ENCODE measurements at places on chromosomes 3 and 15.

DNA sequence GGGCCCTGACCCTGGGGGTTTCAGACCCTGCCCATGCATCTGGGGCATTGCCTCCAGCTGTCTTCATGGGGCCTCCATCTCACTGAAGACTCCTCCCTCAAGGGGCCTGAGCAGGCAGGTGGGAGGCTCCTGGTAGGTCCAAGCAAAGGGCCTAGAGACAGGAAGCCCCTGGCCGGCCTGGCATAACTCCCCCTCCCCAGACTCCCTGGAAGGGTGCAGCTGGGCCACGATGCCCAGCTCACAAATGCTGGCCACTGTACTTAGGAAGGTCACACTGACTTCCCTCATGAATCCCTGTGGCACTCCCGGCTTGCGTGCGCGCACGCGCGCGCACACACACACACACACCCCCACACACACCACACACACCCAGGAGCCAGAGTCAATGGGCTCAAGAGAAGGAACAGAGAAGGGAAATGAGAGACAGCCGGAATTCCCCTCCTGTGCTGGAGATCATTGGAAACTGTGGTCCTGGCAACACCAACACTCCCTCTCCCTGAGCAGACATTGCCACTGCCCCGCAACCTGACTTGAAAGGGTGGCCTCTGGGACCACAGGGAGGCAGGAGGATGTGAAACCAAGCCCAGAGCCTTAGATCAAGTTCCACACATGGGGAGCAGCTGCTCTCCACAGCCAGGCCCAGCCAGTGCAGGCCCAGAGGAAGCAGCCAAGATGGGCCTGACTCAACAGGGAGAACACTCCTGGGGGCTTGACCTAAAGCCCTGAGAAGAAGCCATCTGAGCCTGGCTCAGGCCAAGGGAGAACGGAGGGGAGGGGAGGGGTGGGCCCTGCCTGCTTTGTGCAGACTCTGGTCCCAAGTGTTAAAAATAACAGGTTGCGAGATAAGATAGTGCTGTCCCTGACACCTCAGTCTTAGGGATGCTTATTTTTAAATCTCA lies 69.7 kb downstream of the SCN5A start:
- DNase-seq, result no peak

- no peak for DNase-seq
These were observed 101.6 kb upstream of the RAD18 start for GRCh38 chr3:9064850-9065249.

DNA sequence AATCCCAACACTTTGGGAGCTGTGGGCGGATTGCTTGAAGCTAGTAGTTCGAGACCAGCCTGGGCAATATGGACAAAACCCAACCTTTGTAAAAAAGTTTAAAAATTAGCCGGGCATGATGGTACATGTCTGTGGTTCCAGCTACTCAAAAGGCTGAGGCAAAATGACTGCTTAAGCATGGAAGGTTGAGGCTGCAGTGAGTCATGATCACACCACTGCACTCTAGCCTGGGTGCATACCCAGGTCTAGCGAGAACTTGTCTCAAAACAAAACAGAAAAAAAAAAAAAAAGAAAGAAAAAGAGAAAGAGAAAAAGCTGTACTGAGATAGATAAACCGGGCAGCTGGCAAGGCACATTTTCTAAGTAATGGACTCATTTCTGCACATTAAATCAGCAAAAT lies 10.6 kb downstream of the ARPP19 start:
- DNase-seq, result no peak

- DNase-seq, result no peak
These were observed 32.3 kb upstream of the SYNPR start for GRCh38 chr3:63245726-63246241.

GRCh38 chr3:79085171-79085570 lies 682.6 kb downstream of the ROBO1 start:
- no peak for DNase-seq

- no peak for DNase-seq
These were observed 126.2 kb upstream of the PFN2 start for GRCh38 chr3:150096700-150097587.

GRCh38 chr3:21484057-21484827 lies 266.8 kb downstream of the ZNF385D start:
- DNase-seq, result peak; percentile 65

DNA sequence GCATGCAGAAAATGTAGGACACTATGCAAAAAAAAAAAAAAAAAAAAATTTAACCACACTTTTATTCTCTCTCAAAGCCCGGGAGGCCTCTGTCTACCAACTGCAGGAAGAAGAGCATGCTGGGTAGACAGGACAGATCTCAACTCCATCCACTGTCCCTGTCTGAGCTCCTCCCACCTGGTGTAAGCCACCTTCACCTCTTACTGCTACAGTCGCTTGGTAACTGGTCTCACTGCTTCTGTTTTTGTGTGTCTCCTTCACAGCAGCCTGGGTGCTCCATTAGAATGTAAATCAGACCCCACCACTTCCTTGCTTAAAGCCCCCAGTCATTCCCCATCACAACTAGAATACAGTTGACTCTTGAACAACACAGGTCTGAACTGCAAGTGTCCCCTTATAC lies 115.1 kb upstream of the PROK2 start:
- no peak for DNase-seq

DNA sequence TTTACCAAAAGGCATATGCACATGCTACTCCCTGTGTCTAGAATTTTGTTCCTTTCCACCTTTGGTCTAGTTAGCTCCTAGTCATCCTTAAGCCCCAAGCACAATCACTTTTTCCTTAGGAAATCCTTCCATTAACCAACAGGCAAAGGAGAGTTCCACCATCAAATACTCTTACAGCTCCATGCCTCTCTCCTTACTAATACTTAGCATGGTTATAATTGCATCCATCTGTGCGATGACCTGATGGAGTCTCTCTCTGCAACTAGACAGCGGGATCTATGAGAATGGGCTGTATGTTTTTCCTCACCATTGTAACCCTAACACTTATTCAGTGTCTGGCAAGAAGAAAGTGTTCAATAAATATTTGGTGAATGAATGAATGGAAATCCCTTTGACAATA lies 69.3 kb upstream of the SMAD3 start:
- no peak for DNase-seq

DNA sequence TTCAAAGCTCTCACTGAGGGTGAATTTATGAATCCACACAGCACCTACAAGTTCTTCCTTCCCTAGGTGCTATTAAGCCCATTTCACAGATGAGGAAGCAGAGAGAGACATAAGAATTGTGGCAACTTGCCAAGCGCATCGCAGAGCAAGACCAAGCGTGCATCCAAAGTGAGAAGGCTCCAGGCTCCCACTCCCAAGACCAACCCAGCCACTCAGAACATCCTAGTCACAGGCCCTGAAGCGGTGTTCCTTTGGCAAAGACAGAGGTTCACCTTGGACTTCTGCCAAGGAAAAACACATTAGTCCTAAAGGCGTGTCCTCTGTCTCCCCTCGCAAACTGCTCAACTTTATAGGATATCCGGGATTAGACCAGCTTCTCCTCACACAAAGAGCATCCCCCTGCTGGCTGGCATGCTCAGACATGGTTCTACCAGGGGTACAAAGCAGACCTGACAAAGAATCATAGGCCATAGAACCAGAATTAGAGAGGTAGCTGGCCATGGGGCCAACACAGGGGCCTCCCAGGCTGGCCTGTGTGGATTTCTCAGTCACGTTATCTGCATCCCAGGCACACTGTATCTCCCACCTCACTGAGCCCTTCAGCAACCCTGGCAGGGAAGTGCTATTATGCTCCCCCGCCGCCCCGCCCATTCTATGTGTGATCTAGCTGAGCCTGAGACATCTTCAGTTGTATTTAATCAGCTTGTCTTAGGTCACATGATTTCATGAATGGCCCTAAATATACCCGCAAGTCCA lies 160.2 kb downstream of the FOXP1 start:
- no peak for DNase-seq

GRCh38 chr3:195227871-195228270 lies 43.1 kb downstream of the XXYLT1 start:
- no peak for DNase-seq

DNA sequence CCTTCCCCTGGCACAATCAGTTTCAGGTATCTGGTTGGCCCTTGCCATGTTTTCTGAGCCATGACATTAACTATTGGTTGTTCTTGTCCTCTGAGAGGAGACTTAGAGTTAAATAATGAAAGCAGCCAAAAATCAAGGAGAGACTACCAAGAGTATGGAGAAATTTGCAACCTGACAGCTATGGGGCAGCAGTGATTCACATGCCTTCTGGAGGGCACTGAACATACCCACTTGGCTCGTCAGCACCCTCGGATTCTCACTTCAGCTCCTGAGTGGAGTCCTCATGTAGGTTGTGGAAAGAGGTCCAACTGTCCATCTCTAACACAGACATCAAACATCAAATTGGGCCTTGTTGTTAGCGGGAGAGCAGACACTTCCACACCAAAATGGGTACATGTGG lies 265.6 kb downstream of the EBLN2 start:
- no peak for DNase-seq

GRCh38 chr3:165919284-165919683 lies 82.1 kb upstream of the BCHE start:
- DNase-seq, result no peak
